Foreskin fibroblast (primary cell): ENCODE measurements at places on chromosomes 11 and 22.

- DNase-seq, result no peak
These were observed 164.4 kb upstream of the DDI1 start for GRCh38 chr11:103871923-103872551.

DNA sequence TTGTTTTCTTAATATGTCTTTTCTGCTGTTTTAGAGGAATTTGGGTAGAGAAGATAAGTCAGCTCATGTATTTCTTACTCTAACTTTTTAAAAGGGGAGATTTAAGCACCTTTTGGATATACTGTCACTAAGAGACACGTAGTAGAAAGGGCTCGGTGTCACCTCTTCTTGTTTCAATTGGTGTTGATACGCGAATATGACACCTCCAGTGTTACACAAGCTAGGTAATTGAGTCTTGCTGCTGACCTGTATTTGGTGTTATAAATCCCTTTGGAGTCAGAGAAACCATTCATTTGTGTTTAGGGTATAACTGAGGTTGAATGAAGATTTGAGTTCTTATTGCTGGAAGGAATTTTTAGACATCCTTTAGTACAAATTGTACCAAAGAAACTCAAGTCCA lies 25.6 kb downstream of the FAR1 start:
- DNase-seq, result no peak

DNA sequence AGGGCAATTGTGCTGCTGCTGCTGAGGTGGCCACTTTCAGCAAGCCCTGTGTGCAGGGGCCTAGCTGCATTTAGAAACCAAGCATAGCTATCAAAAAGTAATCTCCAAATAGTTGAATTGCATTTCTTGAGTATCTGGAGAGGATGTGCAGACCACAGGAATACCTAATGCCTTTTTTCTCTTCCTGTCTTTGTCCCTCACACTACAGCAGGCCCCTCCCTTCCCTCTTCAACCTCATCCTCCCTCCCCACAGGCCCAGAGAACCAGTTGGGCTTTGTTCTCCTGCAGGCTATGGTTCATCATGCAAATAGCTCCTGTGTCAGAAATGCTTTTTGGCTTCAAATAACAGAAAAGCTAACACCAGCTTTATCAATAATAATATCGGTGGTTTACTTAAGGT lies 47.7 kb downstream of the DKK3 start:
- DNase-seq, result peak; percentile 39

DNA sequence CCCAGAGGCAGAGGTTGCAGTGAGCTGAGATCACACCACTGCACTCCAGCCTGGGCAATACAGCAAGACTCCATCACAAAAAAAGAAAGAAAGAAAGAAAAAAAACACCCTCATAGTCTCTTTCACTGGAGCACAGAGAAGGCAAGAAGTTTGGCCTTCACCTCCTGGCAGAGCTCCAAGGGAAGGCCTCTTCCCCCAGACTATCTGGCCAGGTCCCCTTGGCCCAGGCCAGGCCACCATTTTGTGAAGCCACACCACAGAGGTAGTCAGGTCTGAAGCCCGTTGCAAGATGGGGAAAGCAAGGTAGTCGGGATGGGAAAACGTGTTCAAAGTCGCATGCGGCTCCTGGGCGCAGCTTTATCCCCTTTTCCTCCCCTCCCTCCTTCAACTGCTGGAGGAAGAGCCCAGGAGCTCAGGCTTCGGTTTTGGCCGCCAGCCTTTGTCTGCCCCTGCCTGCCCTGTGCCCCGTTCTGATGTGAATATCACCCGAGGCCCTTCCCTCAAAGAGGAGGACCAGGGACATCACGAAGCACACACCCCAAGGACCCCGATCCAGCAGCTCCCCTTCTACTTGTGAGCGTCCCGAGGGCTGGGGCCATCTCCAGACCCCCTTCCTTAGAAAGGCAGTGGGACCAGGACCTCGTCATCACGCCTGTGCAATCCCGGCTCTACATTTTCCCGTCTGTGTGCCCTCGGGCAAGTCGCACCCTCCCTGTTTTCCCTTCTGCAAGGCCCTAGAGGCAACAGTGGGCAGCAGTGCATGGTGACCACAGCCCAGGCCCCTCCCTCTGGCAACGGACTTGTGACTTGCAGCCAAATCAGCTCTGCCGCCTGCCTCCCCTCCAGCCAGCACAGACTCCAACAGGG lies 17.7 kb downstream of the CABP7 start:
- DNase-seq, result peak; percentile 37

GRCh38 chr22:29663180-29663821 lies 56.5 kb upstream of the CABP7 start:
- DNase-seq, result no peak

GRCh38 chr11:102499931-102500330 lies 30.6 kb downstream of the MMP7 start:
- no peak for DNase-seq

GRCh38 chr22:35131525-35132000 lies 65.6 kb downstream of the ISX start:
- DNase-seq, result no peak

DNA sequence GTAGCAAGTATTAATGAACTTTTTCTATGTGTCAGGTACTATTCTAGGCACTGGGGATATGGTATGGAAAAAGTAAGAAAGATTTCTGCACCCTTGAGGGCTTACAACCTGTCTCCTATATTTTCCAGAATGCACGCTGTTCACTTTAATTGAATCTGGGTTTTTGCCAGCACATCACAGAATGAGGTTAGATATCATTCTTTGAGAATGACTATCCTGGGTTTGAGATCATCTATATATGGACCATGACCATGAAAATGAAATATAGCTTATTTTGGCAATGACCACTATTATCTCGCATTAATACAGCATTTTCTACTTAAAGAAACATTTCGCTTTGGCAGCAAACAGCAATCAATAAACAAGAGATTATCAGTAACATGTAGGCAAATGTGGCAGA lies 46.9 kb downstream of the C11orf71 start:
- DNase-seq, result no peak

DNA sequence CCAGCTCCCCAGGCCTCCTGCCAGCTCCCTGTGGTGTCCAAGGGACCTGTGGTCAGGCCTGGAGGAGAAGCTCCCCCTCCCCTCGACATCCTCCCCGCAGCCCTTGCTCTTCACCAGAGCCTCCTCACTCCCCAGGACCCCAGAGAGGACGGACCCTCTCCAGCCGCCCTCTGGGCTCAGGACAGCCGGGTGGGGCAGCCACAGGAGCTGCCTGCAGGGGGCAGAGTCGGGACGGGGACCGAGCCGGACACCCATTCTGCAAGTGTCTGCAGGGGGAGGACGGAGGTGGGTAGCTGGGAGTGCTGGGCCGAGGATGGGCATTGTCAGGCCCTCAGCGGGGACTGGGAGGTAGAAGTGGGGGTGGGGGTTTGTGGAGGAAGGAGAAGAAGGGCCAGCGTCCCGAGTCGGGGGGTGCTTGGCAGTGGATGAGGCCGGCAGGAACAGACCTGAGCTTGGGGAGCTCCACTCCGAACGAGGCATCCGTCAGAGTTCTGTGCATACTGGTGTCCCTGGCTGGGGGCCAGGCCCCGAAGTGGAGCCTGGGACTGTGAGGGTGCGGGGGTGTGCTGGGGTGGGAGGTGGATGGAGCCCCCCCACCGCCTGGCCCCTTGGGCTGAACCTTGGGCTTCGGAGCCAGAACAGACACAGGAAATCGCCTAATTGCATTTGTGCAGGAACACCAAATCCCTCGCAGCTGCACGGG lies 15.2 kb downstream of the PRR33 start:
- peak; percentile 67 for DNase-seq

GRCh38 chr11:2835296-2835695 lies 50.3 kb downstream of the CDKN1C start:
- no peak for DNase-seq

DNA sequence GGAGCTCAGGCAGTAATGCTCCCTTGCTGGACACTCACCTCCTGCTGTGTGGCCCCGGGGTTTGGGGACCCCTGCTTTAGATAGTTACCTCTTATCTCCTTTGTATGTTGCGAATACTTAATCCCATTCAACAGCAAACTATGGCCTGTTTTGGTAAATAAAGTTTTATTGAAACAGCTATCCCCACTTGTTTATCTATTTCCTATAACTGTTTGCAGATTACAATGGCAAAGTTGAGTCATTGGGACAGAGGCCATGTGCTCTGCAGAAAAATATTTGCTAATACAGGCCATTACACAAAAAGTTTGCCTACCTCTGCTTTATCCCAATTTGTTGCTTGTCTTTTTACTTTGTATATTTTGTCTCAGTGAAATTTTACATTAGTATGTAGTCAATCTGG lies 68.4 kb downstream of the CACNA1I start:
- DNase-seq, result no peak

DNA sequence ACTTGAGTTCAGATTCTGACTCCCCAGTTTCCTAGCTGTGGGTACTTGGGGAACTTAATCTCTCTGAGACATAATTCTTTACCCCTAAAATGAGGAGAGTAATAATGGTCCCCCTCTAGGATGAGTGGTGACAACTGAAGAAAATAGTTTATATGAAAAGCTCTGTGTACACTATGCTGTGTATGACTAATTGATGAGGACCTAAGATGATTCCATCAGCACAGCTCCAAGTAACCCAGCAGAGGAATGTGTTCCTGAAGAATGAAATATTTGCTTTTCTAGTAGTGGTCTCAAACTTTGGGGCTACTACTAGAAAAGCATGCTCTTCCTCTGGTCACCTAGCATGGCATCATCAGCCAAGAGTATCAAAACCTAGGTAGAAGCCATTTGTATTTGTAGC lies 217.3 kb upstream of the NARS2 start:
- peak; percentile 50 for DNase-seq

DNA sequence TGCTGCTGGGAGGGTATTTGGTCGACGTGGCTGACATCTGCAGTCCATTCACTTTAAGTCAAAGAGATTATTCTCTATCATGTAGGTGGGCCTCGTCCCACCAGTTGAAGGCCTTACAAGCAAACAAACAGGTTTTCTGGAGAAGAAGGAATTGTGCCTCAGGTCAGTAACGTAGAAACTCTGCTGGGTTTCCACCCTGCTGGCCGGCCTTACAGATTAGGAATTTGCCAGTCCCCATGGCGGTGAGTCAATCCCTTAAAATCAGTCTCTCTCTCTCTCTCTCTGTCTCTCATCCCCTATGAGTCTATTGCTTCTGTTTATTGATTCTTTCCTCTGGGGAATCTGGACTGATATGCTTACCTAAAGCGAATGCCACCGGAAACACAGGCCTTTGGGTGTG lies 75.4 kb upstream of the FGF3 start:
- no peak for DNase-seq

- peak; percentile 89 for DNase-seq
These were observed 56.2 kb downstream of the KCNJ4 start for GRCh38 chr22:38398609-38399461.

GRCh38 chr22:19807914-19808872 lies 46.5 kb downstream of the GNB1L start:
- DNase-seq, result no peak

- DNase-seq, result no peak
These were observed 1.2 kb downstream of the DSCAML1 start for GRCh38 chr11:117795638-117796455.

GRCh38 chr11:129440028-129440713 lies 64.5 kb downstream of the BARX2 start:
- DNase-seq, result no peak

GRCh38 chr11:66493130-66493529 lies 12.9 kb downstream of the DPP3 start:
- no peak for DNase-seq

DNA sequence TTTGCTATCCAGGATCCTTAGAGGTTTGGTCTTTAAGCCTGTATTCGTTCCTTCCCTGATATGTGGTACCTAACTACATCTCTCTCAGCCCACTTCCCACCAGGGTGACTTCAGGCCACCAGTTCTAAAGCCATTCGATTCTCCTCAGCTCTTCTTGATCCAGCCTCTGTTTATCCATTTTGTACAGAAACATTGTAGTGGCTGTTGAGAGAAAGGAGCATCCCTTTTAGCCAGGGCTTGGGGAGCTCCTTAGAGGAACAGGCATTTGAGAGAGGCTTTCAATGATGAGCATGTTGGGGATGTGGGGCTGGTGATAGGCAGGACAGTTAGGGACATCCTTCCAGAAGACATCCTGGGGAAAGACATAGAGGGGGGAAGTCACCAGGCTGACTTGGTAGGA lies 17.9 kb downstream of the UBE2L3 start:
- DNase-seq, result no peak

- no peak for DNase-seq
These were observed 14.0 kb downstream of the B3GAT1 start for GRCh38 chr11:134398079-134398444.
